ENCODE measurements at places on chromosomes 11 and 22.

- peak; percentile 41 for DNase-seq
Measured at GRCh38 chr22:23137905-23138561, 3.8 kb downstream of the RSPH14 start.

- peak; percentile 64 for DNase-seq
Measured at GRCh38 chr11:72589802-72590761, 84.1 kb downstream of the PDE2A start.

DNA sequence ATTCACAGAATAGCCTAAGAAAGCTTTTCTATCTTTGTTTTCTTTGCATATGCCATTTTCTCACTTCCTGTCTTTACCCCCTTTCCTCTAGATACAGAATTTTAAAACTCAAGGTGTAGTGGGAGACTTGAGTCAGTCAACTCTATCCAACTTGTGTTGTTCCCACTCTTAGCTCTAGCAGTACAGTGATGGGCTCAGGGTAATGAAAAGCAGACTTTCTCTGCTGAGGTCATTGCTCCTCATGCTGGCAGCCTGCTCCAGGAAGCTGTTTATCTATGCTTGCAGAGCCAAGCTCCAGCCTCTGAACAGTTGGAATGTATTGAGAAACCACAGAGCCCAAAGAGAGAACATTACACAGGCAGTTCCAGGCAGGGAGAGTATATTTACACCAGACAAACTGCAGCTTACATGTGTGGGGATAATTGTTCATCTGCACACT is 68.1 kb downstream of the CSTPP1 start:
- no peak for DNase-seq

- DNase-seq: no peak
Measured at GRCh38 chr11:73467505-73467904, 91.3 kb downstream of the RELT start.

DNA sequence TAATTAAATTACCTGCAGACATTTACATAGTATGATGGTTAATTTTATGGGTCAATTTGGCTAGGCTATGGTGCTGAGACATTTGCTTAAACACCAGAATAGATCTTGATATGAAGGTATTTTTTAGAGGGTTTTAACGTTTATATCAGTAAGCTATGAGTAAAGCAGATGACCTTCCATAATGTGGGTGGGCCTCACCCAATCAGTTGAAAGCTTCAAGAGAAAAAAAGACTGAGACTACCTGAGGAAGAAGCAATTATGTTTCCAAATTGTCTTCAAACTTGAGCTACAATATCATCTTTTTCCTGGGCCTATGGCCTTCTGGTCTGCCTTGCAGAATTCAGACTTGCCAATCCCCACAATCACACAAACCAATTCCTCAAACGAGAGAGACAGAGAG is 498.8 kb upstream of the API5 start:
- DNase-seq: no peak

DNA sequence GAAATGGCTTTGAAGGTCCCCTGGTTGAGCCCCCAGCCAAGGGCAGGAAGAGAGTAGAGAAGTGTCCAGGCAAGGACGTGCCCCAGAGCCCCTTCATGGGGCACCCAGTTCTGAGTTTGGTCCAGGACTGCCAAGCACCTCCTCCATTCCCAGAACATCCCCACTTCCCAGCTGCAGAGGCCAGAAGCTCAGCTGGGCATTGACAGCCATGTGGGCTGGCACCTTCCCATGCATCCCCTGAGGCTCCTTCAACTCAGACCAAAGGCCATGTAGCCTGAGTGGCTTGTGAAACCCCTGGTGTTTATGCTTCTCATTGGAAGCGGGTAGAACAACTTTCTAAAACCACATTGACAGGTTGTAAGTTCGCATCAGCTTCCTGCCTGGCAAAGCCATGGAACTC is 789.6 kb downstream of the TBC1D22A start:
- DNase-seq: no peak

GRCh38 chr22:17828502-17829080 is 54.3 kb upstream of the BID start:
- DNase-seq: no peak

DNA sequence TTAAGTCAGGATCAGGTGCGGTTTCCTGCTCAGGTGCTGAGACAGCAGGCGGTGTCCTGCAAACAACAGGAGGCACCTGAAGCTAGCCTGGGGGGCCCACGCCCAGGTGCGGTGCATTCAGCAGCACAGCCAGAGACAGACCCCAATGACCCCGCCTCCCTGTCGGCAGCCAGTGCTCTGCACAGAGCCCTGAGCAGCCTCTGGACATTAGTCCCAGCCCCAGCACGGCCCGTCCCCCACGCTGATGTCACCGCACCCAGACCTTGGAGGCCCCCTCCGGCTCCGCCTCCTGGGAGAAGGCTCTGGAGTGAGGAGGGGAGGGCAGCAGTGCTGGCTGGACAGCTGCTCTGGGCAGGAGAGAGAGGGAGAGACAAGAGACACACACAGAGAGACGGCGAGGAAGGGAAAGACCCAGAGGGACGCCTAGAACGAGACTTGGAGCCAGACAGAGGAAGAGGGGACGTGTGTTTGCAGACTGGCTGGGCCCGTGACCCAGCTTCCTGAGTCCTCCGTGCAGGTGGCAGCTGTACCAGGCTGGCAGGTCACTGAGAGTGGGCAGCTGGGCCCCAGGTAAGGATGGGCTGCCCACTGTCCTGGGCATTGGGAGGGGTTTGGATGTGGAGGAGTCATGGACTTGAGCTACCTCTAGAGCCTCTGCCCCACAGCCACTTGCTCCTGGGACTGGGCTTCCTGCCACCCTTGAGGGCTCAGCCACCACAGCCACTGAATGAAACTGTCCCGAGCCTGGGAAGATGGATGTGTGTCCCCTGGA is at the start of gene MYO7A:
TSS of gene MYO7A (plus strand) at position 327 of the 772 bp plus-strand sequence. CDS start 2,389 bp downstream, outside the sequence.
- DNase-seq: no peak

Data from stimulated activated naive CD8-positive, alpha-beta T cell treated with anti-CD3 and anti-CD28 coated beads, Interleukin-15, Interleukin-2, amounts not matched to agents 100 U/mL and 50 U/mL, for 24 hours (primary cell).